ENCODE measurements at places on chromosomes 16 and 17. TPM values are rescaled to one million over a fixed set of nuclear protein-coding genes. Genes with fewer than 3 reads are reported as not detected.

The LRRC46 gene
- 0.18 TPM for total RNA-seq

DNA sequence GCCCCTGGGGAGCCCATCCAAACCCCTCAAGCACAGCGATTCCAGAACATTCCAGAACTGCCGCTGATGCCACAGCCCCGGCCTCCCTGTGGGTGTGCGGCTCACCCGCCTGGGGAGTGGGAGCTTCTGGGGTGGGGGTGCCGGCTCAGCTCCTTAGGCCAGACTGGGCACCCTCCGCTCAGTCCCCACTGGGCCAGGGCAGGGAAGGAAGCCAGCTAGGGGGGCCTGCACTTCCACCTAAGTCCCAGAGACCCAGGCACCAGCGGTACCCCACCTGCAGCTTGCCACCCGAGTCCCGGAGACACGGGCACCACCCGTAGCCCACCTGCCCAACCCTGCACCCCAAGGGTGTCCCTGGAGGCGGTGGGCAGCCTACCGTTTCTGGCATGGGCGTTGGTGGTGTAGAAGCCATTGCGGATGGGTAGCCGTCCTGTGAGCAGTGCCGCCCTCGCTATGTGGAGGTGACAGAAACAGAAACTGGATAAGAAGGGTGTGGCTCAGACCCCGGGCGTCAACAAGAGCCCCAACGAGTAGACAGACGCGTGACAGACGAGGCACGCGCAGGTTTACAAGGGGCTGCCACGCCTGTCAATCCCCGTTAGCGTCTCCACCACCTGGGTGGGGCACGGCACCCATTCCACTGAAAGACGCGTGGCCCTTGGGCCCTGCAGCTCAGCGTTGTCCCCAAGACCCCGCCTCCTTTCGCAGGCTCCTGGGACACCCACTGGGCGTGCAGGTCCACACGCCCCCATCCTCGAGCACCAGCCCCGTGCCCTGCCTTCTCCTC, 15.0 kb downstream of the GALNS start:
- no peaks in the 10 kb centered on the region for H3K4me1 ChIP-seq
- no peak overlapping the region for H3K27ac ChIP-seq
- DNase-seq, result no peak
- H3K36me3 ChIP-seq, result peaks cover 12% of the 10 kb centered on the region
- H3K27me3 ChIP-seq, result no peaks in the 10 kb centered on the region

The RGS9 gene
- 1.4 TPM for total RNA-seq

The MMP28 gene
- 39.2 TPM for total RNA-seq

- peaks cover 100% of the 10 kb centered on the region for H3K4me1 ChIP-seq
- H3K4me3 ChIP-seq, result peak overlapping the region; percentile 62
- H3K36me3 ChIP-seq, result no peaks in the 10 kb centered on the region
- no peaks in the 10 kb centered on the region for H3K27me3 ChIP-seq
- DNase-seq, result no peak
These were observed 8.3 kb downstream of the CUEDC1 start for GRCh38 chr17:57946798-57947358.

- no peaks in the 10 kb centered on the region for H3K4me1 ChIP-seq
- H3K4me3 ChIP-seq, result no peak overlapping the region
- no peaks in the 10 kb centered on the region for H3K27me3 ChIP-seq
- no peak overlapping the region for H3K27ac ChIP-seq
These were observed 289.4 kb upstream of the EEF2KMT start for GRCh38 chr16:5386989-5387388.

DNA sequence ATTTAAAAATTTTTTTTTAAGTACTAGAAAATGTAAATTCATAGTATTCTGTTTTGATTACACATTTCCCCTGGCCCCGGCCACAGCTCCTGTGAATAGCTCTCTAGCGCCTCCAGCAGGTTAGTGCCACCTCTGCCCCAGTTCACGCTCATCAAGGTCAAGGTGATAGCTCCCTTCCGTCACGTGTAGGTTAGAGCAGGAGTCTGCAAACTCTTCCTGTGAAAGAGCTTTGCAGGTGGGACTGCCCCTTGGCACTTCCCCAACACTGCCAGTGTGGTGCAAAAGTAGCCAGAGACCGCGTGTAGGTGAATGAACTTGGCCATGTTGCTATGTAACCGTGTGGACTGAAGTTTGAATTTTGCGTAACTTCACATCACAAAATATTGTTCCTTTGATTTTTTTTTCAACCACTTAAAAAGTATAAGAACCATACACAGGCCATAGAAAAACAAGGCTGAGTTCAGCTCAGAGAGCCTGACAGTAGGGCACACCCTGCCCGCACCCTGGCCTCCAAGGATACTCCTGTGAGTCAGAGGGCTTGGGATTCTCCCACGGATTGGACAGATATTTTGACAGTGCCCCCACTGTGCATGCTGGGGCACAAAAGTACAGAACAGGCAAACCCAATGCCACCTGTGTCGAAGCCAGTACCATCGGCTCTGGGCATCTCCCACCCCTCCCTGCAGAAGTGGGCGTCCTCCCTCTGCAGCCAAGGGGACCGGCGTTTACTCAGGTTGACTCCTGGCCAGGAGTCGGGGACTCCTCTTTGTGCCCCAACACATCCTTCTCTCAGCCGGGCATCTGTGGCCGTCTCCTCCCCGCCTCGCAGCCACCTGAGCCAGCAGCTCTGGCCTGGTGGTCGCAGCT, 92.0 kb upstream of the CHMP6 start:
- H3K4me3 ChIP-seq, result no peak overlapping the region
- peaks cover 13% of the 10 kb centered on the region for H3K4me1 ChIP-seq
- H3K27ac ChIP-seq, result peak overlapping the region; percentile 23
- DNase-seq, result no peak
- H3K36me3 ChIP-seq, result peaks cover 53% of the 10 kb centered on the region

DNA sequence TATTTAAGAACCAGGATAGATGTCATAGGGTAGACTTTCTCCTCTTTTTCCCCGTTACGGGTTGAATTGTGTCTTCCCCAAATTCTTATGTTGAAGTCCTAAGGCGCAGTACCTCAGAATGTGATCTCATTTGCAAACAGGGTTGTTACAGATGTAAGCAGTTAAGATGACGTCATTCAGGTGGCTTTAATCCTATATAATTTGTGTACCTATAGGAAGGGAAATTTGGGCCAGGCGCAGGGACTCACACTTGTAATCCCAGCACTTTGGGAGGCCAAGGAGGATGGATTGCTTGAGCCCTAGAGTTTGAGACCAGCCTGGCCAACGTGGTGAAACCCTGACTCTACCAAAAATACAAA, 99.5 kb upstream of the DHX40 start:
- H3K4me1 ChIP-seq, result peaks cover 4% of the 10 kb centered on the region
- no peak for DNase-seq

The SPATA22 gene
- not detected for total RNA-seq

The OR4D1 gene
- not detected for total RNA-seq

GRCh38 chr16:15487336-15488284, 53.2 kb downstream of the BMERB1 start:
- H3K4me3 ChIP-seq, result no peak overlapping the region
- H3K27me3 ChIP-seq, result no peaks in the 10 kb centered on the region
- H3K27ac ChIP-seq, result no peak overlapping the region

DNA sequence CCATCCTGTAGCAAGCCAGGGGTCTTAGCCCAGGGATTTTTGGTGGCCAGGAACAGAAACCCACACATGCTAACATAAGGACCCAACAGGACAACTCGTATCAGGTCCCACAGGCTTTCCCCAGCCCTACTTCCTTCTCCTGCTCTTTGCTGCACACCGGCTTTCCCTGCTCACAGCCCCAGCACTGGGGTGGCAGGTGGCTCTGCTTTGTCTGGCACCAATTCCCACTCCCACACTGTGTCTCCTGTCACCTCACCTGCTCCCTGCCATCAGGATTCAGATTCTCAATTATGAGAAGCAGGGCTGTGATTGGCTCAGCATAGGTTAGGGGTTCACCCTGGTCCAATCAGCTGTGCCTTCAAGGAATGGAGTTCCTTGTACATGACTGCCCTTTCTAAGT, 94.1 kb downstream of the TMEM132E start:
- no peak overlapping the region for H3K27ac ChIP-seq
- DNase-seq, result no peak
- H3K4me3 ChIP-seq, result no peak overlapping the region
- H3K4me1 ChIP-seq, result no peaks in the 10 kb centered on the region
- no peaks in the 10 kb centered on the region for H3K36me3 ChIP-seq

DNA sequence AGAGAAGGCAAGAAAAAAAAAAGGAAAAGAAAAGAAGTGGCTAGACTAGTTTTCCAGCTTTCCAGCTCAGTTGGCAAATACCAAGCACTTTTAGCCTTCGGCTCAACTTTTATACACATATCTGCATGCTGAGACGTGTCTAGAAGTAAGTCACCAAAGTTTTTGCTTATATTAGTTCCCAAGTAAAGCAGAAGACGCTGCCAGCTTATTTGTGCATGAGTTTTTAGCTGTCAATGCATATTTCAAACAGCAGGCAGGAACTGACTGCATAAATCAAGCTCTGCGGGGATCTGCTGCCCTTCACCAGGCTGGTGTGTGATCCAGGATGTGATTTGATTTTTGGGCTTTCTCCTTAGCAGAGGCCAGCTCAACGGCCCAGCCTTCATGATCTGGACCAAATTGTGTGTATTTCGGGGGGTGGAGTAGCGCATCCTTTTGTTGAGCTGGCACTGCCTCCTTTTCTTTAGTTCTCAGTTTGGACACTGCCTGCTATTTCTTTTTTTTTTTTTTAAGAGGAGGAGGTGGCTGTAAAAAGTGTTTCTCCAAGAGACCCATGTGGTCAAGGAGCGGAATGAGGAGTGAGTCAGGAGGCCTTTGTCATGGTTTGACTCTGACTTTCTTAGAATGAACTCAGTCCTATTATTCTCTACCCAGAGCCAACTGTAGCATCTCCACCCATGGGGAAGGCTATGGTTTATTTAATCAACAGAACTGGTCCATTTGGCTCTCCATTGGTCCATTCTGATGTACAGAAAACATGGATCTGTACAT, 162.6 kb upstream of the XYLT1 start:
- no peaks in the 10 kb centered on the region for H3K27me3 ChIP-seq
- no peak overlapping the region for H3K4me3 ChIP-seq
- H3K27ac ChIP-seq, result peak overlapping the region; percentile 85
- H3K4me1 ChIP-seq, result peaks cover 10% of the 10 kb centered on the region

- no peak for DNase-seq
- H3K27me3 ChIP-seq, result no peaks in the 10 kb centered on the region
- H3K27ac ChIP-seq, result peak overlapping the region; percentile 97
These were observed 8.2 kb downstream of the CAVIN1 start for GRCh38 chr17:42414704-42415409.

- no peaks in the 10 kb centered on the region for H3K36me3 ChIP-seq
- no peak overlapping the region for H3K27ac ChIP-seq
- DNase-seq, result no peak
- H3K27me3 ChIP-seq, result no peaks in the 10 kb centered on the region
- H3K4me3 ChIP-seq, result peak overlapping the region; percentile 92
These were observed 4.2 kb downstream of the SOCS1 start for GRCh38 chr16:11251525-11252481.

DNA sequence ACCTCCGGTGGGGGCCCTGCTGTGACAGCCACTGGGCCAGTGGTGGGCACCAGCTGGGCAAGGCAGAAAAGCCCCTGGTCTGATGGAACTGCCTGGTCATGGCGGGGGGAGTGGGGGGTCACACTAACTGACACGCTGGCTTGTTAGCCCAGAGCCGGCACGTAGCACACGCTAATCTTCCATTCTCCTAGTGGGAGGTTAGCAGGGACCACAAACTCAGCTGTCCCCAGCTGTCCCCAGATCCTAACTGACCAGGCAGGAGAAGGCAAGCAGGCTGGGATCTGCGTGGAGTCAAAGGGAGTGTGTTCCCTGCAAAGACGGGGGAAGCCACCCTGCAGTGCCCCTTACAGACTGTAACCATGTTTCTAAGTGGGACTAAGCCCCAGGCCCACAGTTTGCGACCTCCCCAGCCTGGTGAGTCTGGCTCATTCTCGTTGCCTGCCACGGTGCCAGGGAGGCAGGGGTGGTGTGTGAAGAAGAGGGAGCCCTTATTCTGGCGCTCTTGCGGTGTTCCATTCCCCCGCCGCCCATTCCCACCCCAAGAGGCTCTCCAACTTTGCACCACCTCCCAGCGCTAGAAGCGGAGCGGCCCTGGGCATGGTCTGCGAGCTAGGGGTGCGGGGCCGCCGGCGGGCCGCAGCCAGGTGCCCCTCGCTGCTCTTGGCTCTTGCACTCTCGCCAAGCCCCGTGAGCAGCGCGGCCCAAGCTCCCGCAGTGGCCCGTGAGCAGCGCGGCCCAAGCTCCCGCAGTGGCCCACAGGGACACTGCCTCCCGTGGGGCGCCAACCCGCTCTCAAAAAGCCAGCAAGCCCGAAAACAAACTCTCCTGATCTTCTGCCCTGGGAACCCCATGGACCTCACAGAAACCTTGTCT, 12.1 kb upstream of the ZNF423 start:
- H3K4me3 ChIP-seq, result no peak overlapping the region
- no peak overlapping the region for H3K27ac ChIP-seq
- no peaks in the 10 kb centered on the region for H3K27me3 ChIP-seq

- peak overlapping the region; percentile 1 for H3K27ac ChIP-seq
- H3K4me1 ChIP-seq, result peaks cover 49% of the 10 kb centered on the region
- H3K27me3 ChIP-seq, result peaks cover 70% of the 10 kb centered on the region
- H3K36me3 ChIP-seq, result no peaks in the 10 kb centered on the region
- DNase-seq, result no peak
- peak overlapping the region; percentile 48 for H3K4me3 ChIP-seq
These were observed 1.2 kb upstream of the C1QL1 start for GRCh38 chr17:44969144-44969780.

DNA sequence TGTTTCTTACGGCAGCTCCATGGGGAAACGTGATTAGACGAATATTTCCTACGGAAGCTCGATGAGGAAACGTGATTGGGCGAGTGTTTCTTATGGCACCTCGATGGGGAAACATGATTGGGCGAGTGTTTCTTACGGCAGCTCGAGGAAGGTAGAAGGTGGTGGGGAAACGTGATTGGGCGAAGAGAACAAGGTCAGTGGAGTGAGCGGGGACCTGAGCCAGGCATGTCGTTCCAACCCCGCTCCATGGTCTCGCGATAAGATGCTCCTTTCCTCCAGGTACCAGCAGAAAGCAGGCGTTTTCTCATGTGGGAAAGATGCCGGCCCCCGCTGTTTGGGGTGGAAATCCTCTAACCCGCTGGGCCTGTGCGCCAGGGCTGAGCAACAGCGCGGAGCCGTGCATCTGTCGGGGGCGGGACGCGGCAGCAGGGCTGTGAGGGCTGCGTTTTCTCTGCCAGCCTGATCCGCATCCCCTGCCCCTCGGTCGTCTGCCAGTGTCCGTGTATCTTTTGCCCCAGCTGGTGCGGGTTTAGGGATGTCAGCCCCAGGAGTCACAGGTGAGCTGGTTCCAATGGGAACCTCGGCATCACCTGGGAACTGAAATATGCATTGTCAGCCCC, 25.6 kb upstream of the DOC2B start:
- H3K27me3 ChIP-seq, result peaks cover 11% of the 10 kb centered on the region
- no peaks in the 10 kb centered on the region for H3K4me1 ChIP-seq
- no peak overlapping the region for H3K27ac ChIP-seq
- no peak for DNase-seq
- peaks cover 8% of the 10 kb centered on the region for H3K36me3 ChIP-seq
- no peak overlapping the region for H3K4me3 ChIP-seq

The CACNG1 gene
- not detected for total RNA-seq

- peaks cover 38% of the 10 kb centered on the region for H3K36me3 ChIP-seq
- DNase-seq, result no peak
- peak overlapping the region; percentile 87 for H3K27ac ChIP-seq
- H3K4me1 ChIP-seq, result peaks cover 57% of the 10 kb centered on the region
- H3K4me3 ChIP-seq, result peak overlapping the region; percentile 9
- no peaks in the 10 kb centered on the region for H3K27me3 ChIP-seq
These were observed 54.8 kb downstream of the VAC14 start for GRCh38 chr16:70746040-70746707.

- H3K4me3 ChIP-seq, result no peak overlapping the region
- no peak for DNase-seq
- H3K36me3 ChIP-seq, result no peaks in the 10 kb centered on the region
- H3K27me3 ChIP-seq, result no peaks in the 10 kb centered on the region
- H3K27ac ChIP-seq, result no peak overlapping the region
These were observed 24.9 kb downstream of the HYDIN start for GRCh38 chr16:71205482-71206131.

- H3K4me1 ChIP-seq, result peaks cover 9% of the 10 kb centered on the region
- no peak overlapping the region for H3K4me3 ChIP-seq
- H3K36me3 ChIP-seq, result no peaks in the 10 kb centered on the region
- H3K27me3 ChIP-seq, result no peaks in the 10 kb centered on the region
- DNase-seq, result no peak
These were observed 109.9 kb downstream of the GNAO1 start for GRCh38 chr16:56300891-56301850.

All from esophagus squamous epithelium (tissue), 5 donors.